ENCODE measurements at places on chromosomes 6 and 20.
A peak's percentile ranks its signal among the peaks of the same experiment; 100 is the strongest.

DNA sequence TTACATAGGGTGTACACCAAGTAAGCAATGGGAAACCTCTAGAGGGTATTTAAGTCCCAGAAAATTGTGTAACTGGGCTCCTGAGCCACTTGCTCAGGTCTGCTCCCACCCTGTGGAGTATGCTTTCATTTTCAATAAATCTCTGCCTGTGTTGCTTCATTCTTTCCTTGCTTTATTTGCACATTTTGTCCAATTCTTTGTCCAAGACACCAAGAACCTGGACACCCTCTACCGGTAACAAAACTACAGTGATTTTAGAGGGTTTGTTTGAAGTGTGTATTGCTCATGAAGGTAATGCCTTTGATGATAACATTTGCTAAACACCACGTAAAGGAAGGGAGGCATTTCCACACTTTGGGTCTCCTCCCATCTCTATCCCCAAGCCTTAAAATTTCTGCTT, 46.2 kb downstream of the MYB start:
- no peak for DNase-seq

- DNase-seq, result no peak
These were observed 288.7 kb downstream of the CD109 start for GRCh38 chr6:73984571-73985210.

DNA sequence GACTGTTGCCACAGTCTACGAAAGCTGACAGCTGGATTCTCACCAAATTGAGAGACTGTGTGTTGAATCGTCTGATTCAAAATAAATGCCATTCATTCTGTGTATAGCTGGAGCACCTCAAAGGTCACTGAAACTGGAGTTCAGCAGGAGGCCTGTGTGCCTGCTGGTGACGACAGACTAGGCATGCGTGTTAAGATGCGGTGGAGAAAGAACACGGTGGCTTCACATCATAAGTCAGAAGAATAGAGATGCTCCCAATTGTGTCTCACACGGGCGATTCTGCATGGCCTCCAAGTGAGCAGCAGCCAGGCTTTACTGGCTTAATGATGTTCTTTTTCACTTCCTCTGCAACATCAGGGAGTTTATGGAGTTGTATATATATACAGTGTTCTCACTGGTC, 32.3 kb downstream of the SNHG17 start:
- no peak for DNase-seq

DNA sequence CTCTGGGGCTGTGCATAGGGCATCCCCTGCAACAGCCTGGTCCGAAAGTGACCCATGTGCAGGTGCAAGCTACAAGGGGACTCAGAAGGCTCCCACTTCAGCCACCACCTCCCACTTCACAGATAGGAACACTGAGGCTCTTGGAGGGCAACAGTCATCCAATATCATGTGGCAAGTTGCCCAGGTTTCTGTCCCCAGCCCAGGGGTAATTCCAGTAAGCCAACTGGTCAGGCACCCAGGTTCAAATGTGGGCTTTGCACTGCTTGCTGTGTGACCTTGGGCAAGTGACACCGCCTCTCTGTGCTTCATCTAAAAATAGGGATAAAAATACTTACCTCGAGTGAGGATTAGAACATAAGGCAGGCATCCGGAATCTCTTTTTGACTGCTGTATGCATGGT, 62.0 kb upstream of the SIRPA start:
- no peak for DNase-seq

DNA sequence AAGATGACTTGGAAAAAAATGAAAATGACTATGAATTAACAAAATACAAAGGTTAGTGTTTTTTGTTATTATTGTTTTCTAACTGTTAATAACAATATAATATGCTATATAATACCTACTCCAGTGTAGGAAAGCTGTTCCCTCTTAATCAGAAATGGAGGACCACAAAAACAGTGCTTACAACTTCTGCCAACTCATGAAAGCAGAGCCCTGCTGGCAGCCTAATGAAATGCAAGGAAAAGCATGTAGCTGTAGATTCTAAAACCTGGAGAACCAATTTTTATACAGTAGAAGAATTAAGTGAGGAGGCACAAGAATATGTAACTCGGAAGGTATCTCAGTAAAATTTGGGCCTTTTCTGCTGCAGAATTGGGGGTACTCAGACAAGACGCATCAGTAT, 29.4 kb downstream of the PHIP start:
- DNase-seq, result peak; percentile 16
